Cardiac fibroblast (primary cell): ENCODE measurements at places on chromosomes 1 and 21.

- no peak for DNase-seq
Observed at GRCh38 chr1:90486996-90487395, 230.1 kb downstream of the BARHL2 start.

DNA sequence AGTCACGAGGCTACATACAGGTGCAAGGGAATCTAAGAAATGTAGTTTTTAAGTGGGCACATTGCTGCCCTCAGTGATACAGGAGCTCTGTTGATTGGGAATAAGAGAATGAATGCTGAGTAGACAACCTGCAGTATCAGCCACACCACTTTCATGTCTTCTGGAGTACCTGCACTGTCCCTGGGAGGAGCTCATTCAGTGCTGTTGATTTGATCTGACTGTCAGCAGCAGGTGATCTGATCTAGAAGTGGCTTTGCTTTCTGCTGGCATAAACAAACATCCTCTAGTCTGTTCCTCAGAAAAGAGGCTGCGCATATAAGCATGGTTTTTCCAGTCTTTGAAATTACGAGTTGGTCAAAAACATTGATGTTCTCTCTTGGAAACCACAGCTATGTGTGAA, 35.5 kb upstream of the LRRC52 start:
- no peak for DNase-seq

DNA sequence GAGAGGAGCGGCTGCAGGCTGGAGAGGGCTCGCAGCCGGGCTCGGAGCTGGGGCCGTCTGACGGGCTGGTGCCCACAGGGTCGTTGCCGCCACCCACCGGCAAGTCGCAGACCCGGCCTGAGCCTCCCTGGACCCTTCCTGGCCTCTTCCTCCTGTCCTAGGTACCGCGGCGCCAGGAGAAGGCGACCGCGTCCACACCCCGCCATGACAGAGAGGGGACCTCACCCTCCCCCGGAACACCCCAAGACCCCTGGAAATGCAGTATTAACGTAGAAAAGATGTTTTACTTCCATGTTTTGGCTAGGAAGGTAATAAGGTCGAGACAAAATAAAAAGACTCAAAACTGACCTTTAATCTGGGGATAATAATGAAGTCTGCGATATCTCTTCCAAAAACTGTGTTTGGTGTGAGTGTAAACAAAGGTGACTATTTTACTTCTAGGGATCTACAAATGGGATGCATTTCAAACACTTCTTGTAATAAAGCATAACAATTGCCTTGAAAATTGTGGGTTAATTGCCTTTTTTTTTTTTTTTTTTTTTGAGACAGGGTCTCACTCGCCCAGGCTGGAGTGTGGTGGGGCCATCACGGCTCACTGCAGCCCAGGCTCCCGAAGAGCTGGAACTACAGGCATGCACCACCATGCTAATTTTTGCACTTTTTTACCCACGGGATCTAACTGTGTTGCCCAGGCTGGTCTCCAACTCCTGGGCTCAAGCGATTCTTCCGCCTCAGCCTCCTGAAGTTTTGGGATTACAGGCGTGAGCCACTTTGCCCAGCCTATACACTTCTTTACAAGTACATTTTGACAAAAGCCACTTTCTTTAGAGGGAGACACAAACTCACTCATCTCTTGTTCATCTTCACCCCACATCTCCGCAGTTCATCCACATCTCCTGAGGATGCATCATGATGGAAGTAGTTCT, 838 bp upstream of the RSRP1 start:
- no peak for DNase-seq

GRCh38 chr1:222529181-222529580, 18.7 kb downstream of the HHIPL2 start:
- no peak for DNase-seq

- no peak for DNase-seq
Observed at GRCh38 chr1:14952626-14953314, 200.8 kb upstream of the TMEM51 start.

GRCh38 chr1:213905344-213905743, 82.4 kb upstream of the PROX1 start:
- no peak for DNase-seq

DNA sequence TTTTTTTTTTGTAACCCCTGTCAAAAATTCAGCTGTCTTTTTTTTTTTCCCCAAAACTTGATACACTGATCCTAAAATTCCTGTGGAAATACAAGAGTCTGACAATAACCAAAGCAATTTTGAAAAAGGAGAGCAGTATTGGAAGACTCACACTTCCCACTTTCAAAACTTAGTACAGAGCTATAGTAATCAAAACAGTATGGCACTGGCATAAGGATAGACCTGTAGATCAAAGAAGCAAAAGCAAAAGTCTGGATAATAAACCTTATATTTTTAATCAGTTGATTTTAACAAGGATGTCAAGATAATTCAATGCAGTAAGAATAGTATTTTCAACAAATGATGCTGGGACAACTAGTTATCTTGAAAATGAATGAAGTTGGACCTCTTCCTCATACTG, 17.3 kb downstream of the FBXO28 start:
- no peak for DNase-seq
